ENCODE measurements at places on chromosomes 2 and 18.

- DNase-seq = no peak
Observed at GRCh38 chr2:130912471-130912870, 75.8 kb downstream of the ARHGEF4 start.

GRCh38 chr2:156907806-156908205 lies 349.7 kb upstream of the GALNT5 start:
- DNase-seq = no peak

- DNase-seq = no peak
Observed at GRCh38 chr2:45692566-45692965, 41.1 kb downstream of the PRKCE start.

GRCh38 chr2:12415536-12415935 lies 301.2 kb upstream of the TRIB2 start:
- no peak for DNase-seq

GRCh38 chr18:12884406-12885323 lies 628 bp upstream of the PTPN2 start:
- DNase-seq = no peak

DNA sequence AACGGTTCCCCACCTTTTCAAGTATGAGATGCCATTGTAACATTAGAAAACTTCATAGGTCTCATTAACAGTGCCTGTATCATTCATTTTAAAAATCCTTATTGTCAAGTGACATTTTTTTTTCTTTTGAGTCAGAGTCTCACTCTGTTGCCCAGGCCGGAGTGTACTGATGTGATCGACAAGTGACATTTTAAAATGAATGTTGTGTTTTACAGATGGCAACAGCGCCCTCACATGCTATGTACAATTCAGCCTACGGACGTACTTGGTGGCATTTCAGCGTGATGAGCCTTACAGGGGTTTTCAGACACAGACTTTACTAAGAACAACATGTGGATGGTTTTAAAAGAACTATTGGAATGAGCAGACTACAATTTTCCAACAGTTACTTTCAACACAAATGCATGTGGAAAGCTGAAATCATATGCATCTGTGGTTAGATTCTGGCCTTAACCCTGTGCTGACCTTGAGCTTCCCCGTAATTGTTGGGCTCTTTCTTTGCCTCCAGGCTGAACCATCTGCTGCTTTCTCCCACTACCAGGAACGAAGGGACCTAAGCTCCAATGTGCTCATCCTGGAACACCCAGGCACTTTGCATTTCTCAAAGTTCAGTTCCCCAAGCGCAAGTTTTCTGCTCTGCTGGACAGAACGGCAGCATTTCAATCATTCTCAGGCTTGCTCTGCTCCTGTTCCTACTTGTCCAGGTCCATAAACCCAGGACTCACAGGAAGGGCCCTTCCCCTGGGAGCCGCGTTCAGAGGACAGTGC lies 119.9 kb upstream of the NDUFV2 start:
- no peak for DNase-seq

DNA sequence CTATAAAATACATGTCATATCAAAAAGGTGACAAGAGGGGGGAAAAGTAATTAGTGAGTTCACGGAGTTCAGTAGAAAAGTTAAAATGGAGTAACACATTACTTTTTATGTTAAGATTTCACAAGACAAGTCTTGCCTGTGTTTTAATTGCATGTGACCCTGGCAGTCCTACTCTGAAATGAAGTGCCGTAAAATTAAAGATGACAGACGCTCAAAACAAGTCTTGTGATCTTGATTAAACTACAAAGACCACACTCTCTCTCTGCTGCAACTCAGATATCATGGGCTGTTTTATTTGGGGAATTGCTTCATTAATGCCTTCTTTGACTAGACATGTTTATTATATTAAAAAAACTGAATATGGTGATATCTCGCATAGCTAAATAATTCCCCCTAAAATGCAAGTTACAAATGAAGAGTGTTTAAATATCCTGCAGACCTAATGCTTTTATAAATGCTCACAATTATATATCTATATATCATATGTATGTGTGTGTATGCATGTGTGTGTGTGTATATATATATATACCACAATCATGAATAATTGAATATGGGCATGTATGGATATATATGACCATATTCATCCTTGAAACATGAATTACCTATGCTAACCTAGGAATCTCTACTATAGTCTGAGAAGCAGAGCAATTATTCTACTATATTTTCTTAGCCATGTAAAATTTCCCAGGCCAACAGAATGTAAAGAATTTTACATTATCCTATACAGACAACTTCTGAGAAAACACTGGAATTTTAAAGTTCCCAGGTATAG lies 647.5 kb downstream of the ARHGAP15 start:
- no peak for DNase-seq

DNA sequence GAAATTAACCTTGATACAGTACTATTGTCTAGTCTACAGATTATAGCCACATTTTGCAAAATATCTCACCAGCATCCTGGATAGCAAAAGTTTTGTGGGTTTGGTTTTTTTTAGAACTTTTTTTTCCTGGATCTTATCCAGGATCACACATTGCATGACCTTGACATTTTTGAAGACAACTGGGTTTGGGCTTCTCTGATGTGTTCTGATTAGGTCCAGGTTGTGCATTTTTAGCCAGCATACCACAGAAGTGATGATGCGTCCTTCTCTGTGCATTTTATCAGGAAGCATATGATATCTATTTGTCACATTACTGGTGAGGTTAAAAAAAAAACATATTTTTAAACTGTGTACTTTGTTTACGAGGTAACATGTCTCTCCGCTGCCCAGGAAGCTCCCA lies 221.0 kb upstream of the OSR1 start:
- DNase-seq = no peak
